ENCODE measurements at places on chromosomes 3 and 15. TPM values are rescaled to one million over a fixed set of nuclear protein-coding genes. Genes with fewer than 3 reads are reported as not detected.

DNA sequence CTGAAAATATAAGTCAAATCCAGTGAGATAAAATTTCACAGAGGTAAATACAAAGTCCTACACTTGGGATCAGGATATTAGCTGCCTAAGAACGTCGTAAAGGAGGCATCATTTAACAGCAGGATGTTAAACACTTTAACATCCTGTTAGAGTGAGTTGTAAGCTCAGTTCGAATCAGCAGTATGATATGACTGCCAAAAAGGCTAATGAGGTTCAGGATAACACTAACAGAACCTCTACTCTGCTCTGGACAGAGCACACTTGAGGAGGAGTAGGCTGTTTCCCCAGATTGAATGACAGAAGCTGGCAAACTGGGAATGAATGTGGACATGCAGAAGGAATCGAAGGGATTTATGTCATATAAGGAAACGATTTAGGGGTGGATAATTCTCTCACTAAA is 227.1 kb upstream of the CD96 start:
- no peak for DNase-seq

CPLX3 gene
- not detected for polyA plus RNA-seq

CHMP2B gene
- 55.4 TPM for polyA plus RNA-seq

C3orf20 gene
- polyA plus RNA-seq: 0.10 TPM

LRRC3B gene
- 2.1 TPM for polyA plus RNA-seq
